Peyer's patch (tissue), 4 donors: ENCODE measurements at places on chromosomes 2 and 18. TPM values are rescaled to one million over a fixed set of nuclear protein-coding genes. Genes with fewer than 3 reads are reported as not detected.
A peak's percentile ranks its signal among the peaks of the same experiment; 100 is the strongest.

GRCh38 chr2:193868833-193869232 lies 1674.1 kb upstream of the TMEFF2 start:
- no peak for DNase-seq

Gene LTBP1
- 17.0 TPM for total RNA-seq

DNA sequence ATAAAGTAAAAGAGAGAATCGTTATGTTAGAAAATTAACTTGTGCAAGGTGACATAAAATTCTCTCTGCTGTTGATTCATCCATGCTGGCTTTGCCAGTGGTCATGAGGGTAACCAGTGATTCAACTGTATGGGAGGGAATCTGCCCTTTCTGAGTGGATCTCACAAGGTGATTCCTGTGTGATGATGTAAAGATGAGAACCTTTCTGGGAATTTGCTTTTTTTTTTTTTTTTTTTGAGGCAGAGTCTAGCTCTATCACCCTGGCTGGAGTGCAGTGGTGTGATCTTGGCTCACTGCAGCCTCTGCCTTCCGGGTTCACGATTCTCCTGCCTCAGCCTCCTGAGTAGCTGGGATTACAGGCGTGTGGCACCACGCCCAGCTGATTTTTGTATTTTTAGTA lies 23.3 kb downstream of the RAB31 start:
- DNase-seq, result no peak

DNA sequence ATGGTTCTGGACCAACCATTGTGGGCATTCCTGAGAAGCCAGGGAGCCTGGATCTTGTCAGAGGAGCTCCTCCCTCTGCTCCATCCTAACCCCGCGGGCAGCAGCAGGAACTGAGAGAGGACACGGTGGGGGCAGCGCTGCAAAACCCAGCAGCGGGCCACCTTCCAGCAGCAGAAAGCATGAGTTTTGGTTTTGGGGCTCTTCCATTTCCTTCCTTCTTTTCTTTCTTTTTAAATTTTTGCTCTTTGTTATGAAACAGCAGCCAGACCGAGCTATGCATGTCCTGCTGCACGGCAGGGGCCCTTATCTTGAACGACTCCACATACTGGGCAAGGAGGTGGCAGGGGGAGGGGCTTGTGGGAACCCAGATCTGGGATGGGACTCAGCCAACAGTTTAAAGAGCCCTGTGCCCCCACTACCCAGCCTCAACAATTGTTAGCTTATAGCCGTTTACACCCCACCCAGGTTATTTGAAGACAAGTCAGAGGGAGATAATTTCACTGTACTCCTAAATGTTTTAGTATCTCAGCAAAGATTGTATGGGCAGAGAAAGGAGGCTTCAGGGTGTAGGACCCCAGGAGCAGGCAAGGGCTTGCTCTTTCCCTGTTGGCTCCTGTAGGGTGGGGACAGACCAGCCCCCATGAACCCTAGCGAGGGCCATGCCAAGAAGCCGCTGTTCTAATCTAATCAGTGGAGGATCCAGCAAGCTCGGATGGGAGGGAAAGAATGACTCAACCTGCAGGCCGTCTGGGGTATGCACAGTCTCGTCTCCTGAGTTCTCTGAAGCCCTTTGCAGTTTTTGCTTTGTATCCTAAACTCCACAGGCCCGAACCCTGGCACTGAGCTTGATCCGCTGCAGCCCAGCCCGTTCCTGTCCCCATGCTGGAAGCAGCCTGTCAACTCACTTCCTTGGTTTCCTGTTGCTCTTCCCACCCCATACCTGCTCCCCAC lies 75.3 kb downstream of the LRRFIP1 start:
- peak; percentile 77 for DNase-seq

DNA sequence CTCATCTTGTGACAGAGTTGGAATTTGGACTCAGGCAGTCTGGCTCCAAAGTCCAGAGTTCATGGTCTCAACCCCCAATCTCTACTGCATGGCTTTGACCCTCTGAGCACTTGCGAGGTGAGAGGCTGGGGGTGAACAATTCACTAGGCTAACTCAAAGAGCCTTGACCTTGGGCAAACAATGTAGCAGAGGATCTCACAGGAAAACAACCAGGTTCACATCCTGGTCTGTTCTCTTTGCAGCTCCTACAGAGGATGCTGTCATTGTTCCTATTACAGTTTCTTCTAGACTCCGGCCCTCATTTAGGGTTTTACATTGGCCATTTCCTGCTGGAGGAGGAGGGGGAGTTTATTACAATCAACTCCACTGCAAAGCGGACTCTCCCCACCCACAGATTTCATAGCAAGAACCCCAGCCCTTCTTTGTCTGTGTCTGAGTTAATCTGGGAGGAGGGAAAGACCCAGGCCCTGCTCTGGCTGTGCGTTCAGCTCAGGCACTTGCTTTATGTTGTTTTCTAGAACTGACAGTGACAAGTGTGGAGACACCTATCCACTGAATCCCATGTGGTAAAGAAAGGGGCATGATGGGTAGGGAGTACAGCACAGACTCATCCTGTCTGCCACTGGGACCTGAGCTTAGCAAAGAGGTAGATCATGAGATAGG lies 101.6 kb downstream of the LBH start:
- DNase-seq, result no peak

- DNase-seq, result no peak
Observed at GRCh38 chr2:38498045-38498481, 104.7 kb downstream of the HNRNPLL start.

Gene RTP5
- not detected for total RNA-seq

Gene GPR55
- total RNA-seq, result 1.0 TPM

Gene HJURP
- total RNA-seq, result 6.3 TPM

Gene WNT6
- total RNA-seq, result not detected

GRCh38 chr2:625415-626333 lies 51.5 kb downstream of the TMEM18 start:
- DNase-seq, result no peak

Gene DLGAP1
- total RNA-seq, result 0.53 TPM

DNA sequence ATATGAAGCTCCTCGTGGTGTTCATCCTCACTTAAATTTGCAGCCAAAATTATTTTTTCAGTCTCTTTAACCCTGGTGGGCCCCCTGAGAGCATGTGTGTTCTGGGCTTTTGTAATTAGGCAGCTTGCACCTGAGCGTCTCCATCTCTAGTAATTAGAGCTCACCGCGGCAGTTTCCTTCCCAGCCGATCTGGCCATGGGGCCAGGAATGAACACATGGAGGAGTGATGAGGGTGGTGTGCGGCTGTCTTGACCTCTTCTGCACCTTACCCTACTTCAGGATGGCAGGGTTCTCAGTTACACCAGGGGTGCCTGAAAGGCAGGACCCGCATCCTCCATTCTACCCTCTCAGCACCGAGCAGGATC lies 98.5 kb downstream of the AFF3 start:
- no peak for DNase-seq

GRCh38 chr18:46418663-46419260 lies 238.3 kb downstream of the LOXHD1 start:
- no peak for DNase-seq

DNA sequence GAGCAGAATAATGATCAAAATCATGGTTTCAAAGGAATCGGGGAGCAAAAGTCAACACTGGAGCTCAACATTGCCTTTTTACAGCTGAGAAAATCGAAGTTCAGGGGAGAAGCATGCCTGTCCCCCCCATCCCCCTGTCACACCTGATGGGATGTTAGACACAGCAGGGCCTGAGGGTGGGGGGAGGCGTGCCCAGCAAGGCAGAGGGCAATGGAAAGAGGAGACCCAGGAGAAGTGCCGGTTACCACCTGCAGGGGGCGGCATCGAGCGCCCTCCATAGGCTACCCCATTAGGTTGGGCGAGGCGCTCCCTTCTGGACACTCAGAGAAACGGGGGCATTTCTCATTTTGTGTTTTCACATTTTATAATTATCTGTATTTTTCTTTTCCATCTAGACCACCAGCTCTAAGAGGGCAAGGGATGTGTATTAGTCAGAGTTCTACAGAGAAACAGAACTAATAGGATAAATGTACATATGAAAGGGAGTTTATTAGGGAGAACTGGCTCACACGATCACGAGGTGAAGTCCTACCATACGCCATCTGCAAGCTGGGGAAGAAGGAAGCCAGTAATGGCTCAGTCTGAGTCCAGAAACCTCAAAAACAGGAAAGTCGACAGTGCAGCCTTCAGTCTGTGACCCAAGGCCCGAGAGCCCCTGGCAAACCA lies 271.3 kb downstream of the LRATD1 start:
- DNase-seq, result no peak

Gene TNP1
- total RNA-seq, result not detected

Gene ADCYAP1
- not detected for total RNA-seq

DNA sequence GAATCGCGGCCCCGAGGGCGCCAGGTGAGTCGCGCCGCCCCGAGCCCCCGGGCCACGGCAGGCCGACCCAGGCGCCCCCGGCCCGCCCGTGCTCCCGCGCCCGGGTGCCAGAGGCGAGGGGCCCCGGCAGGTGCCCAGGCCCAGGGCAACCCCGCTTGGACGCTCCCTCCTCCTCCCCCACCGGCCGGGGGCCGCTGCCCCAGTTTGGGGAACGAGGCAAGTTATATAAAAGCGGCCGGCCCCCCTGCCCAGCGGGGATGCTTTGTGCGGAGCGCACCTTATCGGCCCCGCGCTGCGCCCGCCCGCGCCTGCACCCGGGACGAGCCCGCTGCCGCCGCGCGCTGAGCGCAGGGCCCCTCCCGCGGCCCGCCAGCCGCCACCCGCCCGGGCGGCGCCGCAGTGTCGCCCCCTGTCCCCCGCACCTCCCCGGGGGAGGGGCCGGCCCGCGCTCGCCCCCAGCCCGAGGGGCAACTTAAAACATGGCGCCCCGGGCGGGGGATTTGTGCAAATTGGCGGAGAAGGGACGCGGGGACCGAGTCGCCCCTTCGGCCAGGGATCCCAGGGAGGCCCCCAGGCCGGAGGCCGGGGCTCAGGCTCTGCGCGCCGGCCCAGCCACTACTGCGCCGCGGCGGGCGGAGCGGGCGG lies 639 bp downstream of the EPB41L3 start:
- no peak for DNase-seq

GRCh38 chr2:173165443-173166238 lies 90.0 kb downstream of the MAP3K20 start:
- DNase-seq, result no peak

- DNase-seq, result no peak
Observed at GRCh38 chr18:79432376-79433120, 36.8 kb downstream of the NFATC1 start.
